ENCODE measurements at places on chromosomes 12 and 14. TPM values are rescaled to one million over a fixed set of nuclear protein-coding genes. Genes with fewer than 3 reads are reported as not detected.

- DNase-seq = no peak
Observed at GRCh38 chr12:123942911-123943648, 29.6 kb downstream of the CCDC92 start.

DNA sequence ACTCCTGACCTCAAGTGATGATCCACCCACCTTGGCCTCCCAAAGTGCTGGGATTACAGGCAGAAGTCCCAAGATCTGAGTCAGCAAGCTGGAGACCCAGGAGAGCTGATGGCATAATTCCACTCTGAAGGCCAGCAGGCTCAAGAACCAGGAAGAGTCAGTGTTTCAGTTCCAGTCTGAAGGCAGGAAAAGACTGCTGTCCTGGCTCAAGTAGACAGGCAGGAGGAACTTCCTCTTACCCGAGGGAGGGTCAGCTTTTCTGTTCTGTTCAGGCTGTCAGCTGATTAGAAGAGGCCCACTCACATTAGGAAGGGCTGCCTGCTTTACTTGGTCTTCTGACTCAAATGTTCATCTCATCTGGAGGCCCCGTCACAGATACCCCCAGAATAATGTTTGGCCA lies 206.0 kb upstream of the MYL2 start:
- DNase-seq = peak; percentile 11

The PNP gene
- 10.6 TPM for polyA plus RNA-seq

DNA sequence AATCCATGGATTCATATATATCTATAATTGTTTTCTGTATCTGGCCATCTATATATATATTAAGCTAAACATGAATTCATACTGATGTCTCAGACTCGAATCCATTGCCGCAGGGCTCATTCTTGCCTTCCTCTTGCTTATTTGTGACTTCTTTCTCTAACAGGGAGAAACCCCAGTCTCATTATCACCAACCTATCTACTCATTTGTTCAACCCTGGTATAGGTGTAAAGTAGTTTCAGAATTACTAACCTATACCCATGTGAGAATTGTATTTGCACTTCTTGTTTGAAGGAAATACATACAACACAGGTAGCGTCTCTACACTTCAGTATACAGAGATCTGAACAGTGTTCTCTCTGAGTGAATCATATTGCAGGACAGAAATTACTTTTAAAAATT lies 77.7 kb downstream of the PTPN11 start:
- DNase-seq = no peak

The PAH gene
- polyA plus RNA-seq = not detected

- DNase-seq = no peak
Observed at GRCh38 chr14:52446355-52446754, 106.0 kb downstream of the TXNDC16 start.

DNA sequence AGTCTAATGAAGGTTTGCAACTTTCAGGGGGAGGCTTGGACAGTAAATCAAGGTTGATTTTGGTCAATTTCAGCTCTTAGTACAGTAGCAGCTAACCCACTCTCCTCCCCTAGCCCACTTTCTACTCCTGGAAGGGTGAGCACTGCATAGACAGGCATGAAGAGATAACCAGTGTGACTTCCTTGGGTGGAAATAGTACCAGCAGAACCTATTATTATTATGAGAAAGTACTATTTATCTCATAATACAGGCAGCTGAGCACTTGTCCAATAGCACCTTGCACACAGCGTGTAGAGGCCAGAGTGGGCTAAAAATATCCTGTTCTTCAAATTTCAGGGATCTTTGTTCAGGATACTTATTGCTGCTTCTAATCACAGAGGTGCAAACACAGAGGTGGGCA lies 96.2 kb upstream of the FKBP4 start:
- no peak for DNase-seq

DNA sequence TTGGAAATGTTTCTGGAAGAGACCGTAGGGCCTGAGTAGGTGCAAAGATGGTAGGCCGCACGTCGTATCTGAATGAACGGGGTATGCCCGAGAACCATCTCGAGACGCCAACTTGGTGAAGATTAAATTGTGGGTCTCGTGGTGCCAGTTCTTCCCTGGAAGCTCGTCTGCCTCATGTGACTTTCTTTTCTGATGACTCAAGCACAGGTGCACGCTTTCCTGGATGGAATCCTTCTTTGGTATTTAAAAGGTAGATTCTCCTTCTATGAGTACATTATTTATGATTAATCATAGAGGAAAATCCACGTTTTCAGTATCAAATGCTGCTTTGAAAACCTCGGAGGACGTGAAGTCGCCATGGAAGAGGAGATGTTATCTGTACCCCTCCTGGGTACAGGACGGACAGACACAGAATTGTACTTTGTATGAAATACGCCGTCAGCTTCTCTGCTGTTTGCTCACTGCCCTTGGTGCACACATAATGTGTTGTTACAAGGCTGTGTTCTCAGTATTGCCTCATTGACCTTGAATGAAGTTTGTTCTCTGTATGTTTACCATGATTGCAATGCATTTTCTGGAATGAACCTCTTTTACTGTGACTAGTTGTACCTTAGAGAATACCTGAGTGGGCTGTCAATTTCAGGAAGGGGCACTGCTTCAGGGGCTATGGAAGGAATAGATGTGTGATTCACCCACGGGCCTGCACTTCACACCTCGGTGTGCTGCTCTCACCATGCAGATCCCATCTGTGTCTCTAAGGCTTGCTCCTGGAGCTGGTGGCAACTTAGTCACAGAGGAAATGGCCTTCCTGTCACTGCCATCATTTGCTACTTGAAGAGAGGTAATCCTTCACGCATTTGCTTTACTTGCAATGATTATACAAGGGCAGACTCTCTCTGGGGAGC lies 137.3 kb upstream of the RTL1 start:
- DNase-seq = no peak

The AP5M1 gene
- polyA plus RNA-seq = 34.1 TPM

DNA sequence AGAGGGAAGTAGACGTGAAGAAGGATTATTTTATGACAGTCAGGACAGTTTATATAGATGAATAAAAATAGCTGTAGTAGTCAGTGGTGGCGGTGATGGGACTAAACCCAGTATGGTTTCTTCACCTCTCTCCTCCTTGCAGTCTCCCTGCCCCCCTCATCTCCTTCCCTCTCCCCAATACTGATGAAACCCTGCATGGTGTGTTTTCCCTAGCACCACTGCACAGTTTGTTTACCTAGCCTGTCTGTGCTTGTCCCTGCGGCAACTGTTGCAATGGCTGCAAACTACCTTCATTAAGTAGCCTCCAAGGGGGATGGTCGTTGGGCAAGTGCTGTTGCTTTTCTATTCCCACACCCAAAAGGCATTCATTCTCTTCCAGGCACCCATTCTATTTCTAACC lies 14.7 kb downstream of the PCBP2 start:
- DNase-seq = no peak

DNA sequence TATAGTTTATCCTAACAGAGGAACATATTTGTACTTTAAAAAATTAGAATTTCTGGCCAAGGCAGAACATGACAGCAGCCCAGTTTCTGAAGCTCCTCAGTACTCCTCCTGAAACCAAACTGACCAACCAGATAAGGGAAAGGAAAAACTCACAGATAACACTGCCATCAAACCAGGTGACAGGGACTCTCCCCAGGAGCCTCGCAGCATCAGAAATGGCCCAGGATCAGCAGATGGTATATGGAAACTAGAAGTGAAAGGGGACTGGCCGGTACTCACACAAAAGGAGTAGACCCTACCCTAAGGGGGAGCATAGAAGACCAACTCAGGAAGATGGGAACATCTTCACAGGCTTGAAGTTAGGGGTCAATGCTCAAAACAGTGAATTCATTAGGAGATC lies 22.0 kb downstream of the GALC start:
- no peak for DNase-seq

- no peak for DNase-seq
Observed at GRCh38 chr12:104802208-104802607, 155.9 kb downstream of the SLC41A2 start.

The GON7 gene
- 8.2 TPM for polyA plus RNA-seq

The BEGAIN gene
- polyA plus RNA-seq = 4.5 TPM

DNA sequence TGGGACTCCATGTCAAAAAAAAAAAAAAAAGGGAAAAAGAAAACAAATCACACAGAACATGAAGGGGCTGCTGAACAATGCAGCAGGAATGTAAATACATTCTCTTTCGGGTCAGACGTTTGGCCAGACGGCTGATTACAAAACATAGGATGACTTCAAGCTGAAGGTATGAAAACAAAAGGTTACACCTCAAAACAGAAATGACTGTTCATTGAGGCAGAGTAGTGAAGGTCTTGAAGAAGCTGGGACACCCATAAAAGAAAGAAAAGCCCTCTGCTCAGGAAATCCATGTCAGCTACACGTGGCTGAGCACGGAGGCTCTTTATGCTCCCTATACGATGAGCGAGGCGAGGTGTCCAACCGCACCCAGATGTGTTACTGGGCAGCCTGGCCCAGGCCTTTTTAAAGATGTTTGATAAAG lies 37.7 kb downstream of the FGD4 start:
- no peak for DNase-seq

DNA sequence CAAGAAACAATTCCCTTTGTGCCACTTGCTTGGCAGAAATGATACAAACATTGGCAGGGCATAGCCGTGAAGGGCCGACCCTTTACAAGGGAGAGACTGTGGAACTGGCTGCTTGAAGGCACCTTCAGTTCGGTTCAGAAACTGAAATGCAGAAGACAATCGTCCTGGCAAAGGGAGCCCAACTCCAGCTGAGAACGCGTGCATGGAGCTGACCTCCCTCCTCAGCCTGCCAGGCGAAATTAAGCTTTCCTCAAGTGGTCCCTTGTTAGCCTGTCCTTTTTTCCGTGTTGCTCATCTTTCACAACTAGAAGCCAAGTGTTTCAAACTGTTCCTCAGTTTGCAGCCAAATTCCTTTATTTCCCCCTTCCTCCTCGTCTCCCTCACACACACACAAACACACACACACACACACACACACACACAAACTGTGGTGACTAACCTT lies 8.1 kb downstream of the LGR5 start:
- DNase-seq = no peak

The VRTN gene
- 0.05 TPM for polyA plus RNA-seq

GRCh38 chr12:15979096-15980092 lies 68.3 kb downstream of the DERA start:
- no peak for DNase-seq

GRCh38 chr14:49919825-49920659 lies 27.2 kb downstream of the ARF6 start:
- no peak for DNase-seq

- no peak for DNase-seq
Observed at GRCh38 chr12:129827866-129828384, 75.9 kb downstream of the TMEM132D start.

- DNase-seq = no peak
Observed at GRCh38 chr14:95318399-95319311, 1.1 kb downstream of the CLMN start.

DNA sequence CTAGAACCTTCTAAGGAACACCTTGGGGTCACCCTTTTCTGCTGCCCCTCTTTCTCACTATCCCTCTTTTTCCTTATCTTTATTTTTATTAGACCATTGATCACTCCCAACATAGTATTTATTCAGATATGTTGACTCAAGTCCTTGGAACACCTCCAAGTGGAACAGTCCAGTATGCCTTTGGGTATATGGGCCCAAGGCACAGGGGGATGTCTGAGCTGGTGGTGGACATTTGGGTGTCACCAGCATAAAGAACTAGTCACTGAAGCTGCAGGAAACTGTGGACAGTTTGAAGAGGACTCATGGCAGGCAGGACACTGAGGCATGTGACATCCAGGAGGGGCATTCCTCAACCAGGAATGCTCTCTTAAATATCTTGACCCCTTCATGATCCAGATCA lies 105.6 kb downstream of the VEZT start:
- no peak for DNase-seq

DNA sequence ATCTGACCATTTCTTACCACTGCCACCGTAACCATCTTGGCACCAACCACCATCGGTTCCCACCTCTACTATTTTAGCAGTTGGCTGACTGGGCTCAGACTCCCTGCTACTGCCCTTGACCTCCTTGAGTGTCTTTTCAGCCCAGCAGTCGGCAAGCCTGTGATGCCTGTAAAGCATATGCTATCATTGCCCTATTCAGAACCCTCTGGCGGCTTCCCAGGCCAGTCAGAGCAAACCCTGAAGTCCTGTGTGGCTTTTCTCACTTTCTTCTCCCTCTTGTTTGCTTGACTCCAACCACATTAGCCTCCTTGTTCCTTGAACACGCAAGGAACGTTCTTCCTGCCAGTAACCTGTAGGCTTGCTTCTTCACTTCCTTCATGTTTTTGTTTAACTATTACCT lies 6.2 kb downstream of the IRAK3 start:
- DNase-seq = no peak

- DNase-seq = no peak
Observed at GRCh38 chr12:14216405-14217294, 148.8 kb upstream of the ATF7IP start.

DNA sequence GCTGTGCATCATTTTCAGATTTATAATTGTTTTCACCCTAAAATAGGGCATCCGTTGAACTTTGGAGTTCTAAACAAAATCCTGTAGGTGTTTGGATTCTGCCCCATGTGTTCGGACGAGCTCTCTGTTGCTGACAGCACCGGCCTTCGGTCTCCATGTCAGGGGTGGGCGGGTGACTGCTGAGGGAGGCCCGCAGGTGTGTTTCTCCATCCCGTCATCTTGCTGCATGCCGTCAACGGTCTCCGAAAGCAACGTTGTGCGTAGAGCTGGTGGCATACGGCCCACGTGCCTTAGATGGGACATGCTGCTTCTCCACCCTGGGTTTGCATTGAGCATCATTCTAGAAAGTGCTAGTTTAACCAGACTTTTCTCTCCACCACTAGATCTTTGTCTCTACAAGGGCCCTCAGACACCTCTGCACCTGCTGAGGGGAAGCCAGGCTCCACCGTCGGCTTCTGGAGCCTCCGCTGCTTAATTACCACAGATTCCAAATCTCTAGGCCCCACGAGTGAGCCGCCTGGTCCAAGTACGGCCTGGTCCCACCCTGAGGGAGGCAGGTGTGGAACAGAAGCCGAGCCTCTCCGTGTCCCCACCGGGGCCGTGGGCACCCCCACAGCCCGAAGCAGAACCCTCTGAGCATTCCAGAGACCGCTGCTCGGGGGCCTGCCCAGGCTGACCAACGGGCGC lies 15.7 kb upstream of the AMN start:
- DNase-seq = no peak

- no peak for DNase-seq
Observed at GRCh38 chr12:119630223-119630780, 36.7 kb downstream of the TMEM233 start.

DNA sequence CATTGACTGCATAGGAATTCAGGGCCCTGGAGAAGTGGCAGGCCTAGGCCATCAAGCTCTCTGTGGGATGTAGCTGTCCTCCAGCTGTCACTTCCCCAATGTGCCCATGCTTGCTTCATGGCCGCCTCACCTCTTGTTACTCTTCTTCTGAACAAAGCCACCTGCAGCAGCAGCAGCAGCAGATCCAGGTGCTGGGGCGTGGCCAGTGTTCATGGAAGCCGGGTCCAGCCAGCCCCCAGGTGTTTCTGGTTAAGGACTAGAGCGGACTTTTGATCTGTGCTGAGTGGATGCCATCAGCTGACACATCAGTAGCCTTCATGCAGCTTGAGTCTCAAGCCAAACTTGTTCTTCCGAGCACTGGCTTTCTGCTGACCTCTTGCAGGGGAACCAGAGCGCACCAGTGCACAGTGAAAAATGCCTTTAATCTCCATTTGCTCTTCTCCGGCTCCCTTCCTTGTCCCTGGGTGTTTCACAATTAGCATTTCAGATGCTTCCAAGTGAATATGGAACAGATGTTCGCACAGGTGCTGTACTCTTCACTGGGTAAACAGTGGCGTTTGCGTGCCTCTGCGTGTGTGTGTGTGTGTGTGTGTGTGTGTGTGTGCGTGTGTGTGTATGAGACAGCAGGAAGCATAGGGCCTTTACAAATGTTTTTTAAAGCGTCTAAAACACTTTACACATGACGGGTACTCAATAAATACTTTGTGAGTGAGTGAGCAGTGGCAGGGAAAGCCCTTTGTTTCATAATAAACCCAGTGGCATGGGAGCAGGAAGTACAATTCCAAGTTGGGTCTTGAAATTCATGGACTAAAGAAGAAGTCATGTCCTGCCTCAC lies 20.1 kb downstream of the TPCN1 start:
- no peak for DNase-seq

All from forelimb muscle (tissue), 1 donor.